ENCODE measurements at places on chromosomes 2 and 18.
A peak's percentile ranks its signal among the peaks of the same experiment; 100 is the strongest.

DNA sequence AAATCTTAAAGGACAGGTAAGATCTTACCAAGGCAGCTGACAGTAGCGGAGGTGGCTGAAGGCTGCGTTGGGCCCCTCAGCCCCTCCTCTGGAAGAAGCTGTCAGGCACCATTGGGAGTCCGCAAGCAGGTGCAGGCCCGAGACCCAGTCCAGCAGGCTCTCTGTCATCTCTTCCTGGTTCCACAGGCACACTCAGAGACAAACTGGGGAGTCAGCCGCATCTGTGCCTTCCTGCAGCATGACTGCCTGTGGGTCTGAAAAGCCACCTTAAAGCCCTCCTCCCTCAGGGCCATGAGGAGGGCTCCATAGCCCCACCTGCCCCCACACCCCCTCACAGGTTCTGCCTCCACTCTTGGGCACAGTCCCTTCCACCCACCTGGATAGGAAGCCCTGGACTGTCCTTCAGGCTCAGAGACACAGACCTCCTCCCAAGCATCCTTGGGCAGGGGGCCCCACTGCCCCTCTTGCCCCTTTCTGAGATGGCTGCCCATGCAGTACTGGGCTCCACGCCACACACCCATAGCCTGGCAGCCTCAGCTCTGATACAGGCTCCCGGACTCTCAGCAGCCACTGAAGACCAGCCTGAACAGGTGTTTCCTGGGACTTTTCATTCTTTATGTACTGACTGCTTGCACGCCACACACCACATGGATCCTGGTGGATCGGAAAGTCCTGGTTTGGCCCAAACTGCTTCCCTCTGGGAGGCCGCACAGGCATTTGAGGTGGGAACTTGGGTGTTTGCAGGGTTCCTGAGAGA, 239.8 kb downstream of the SEPTIN10 start:
- no peak for DNase-seq

- DNase-seq, result no peak
These were observed 7.1 kb downstream of the SPRED2 start for GRCh38 chr2:65425276-65425675.

DNA sequence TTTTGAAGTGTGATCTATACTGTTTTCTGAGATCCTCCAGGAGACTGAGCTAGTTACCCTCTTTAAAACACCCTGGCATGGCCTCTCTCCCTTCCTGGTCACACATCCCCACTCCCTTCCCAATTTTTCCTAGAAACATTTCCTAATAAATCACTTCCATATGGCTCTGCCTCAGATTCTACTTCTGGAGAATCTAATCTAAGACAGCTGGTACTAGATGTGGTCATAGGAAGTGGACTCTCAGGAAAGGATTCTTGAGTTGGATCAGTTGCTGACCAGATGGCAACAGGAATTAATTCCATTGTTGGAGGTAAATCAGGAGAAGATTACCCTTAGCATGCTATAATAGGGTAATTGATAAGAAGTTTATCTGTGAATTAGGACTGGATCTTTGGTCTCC, 310.5 kb downstream of the SATB2 start:
- no peak for DNase-seq

DNA sequence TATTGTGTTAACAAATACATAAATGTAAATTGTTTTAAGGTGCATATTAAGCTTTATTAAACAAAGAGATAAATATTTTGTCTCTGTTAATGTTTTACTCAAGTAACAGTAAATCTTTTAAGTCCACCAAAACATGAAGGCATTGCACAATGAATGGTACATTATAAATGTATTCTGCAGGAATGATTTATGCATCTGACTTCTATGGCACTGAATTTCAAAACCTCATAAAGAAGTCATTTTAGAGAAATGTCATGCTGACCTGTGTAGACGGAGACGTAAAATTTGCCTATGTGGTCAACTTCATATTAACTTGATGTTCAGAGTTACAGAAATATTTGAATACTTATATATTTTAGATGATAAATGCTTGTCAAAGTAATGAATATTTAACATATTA, 194.7 kb downstream of the BABAM2 start:
- DNase-seq, result no peak

- no peak for DNase-seq
These were observed 1134.8 kb upstream of the ZEB2 start for GRCh38 chr2:145654746-145655145.

DNA sequence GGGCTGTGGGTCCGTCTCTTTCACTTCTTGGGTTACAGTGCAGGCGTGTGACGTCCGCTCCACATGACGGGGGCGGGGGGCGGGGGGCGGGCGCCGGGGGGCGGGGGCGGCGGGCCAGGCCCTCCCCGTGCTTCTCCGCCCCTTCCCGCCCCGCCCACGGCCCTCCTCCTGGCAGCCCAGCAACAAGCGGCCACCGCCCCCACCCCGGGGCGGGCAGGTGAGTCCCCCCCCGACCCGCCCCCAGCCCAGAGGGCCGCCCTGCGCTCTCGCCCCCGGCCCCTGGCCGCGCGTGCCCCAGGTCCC, 3.6 kb downstream of the ZNF516 start:
- peak; percentile 70 for DNase-seq

GRCh38 chr2:27427863-27428212, 593 bp upstream of the NRBP1 start:
- no peak for DNase-seq

DNA sequence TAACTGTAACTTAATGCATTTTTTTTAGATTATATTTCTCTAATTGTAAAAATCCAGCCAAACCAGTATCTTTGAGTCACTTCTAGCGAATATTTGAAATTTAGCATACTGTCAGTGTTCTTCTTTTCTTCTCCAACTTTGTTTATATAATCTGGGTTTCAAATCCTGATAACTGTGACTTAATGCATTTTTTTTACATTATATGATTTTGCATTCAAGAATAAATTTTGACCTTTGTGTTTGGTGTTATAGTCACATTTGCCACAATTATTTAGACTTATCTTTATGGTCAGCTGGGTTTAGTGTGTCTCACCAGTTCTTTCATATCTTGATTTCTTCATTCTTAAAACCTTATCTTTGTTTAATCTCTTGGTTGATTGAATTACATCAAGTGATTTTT, 345.7 kb downstream of the SLC4A3 start:
- DNase-seq, result no peak

DNA sequence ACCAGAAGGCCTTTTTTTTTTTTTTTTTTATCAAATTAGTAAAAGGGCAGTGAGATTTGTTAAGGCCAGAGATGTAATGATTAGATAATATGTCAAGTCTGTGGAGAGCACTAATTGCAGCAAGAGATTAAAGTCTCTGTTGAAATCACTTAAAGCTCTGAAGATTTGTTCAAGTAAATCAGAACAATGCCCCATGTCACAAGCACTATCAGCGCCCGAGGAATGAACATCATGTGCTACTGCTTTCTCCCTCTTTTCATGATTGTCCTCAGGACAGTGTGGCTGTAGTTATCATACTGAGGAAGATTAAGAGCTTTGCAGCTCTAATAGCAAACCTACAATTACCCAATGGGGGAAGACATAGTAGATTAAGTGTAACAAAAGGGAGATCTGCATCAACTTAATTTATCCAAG, 71.1 kb downstream of the TDRD15 start:
- no peak for DNase-seq

- DNase-seq, result no peak
These were observed 417.8 kb upstream of the SPHKAP start for GRCh38 chr2:228599297-228599696.

DNA sequence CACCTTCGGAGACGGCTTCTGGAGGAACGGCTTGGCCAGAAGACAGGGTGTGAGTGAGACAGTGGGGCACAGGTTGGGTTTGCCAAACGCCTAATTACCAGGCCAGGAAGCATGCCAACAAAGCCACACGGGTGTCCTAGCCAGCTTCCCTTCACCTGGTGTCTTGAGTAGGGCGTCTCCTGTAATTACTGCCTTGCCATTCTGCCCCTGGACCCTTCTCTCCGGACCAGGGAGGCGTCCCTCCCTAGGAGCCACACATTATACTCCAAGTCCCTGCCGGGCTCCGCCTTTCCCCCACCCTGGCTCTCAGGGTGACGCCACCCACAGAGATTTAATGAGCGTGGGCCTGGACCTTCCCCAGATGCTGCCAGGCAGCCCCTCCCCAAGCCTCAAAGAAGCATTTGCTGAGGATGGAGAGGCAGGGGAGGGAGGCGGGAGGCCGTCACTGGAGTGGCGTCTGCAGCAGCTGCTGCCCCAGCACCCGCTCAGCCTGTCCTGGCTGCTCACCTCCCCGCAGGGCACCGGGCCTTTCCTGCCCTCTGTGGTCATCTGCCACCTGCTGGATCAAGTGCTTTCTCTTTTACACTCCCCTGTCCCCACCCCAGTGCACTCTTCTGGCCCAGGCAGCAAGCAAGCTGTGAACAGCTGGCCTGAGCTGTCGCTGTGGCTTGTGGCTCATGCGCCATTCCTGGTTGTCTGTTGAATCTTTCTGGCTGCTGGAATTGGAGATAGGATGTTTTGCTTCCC, 20.7 kb downstream of the FOSL2 start:
- DNase-seq, result no peak

- no peak for DNase-seq
These were observed 150.1 kb downstream of the CTIF start for GRCh38 chr18:48688961-48689360.

- no peak for DNase-seq
These were observed 891.4 kb downstream of the CCDC85A start for GRCh38 chr2:57075226-57075625.

- no peak for DNase-seq
These were observed 29.4 kb downstream of the KIF1A start for GRCh38 chr2:240790370-240791220.

- DNase-seq, result no peak
These were observed 84.8 kb downstream of the ADCYAP1 start for GRCh38 chr18:989425-989824.

GRCh38 chr18:13216711-13217465, 1.7 kb upstream of the LDLRAD4 start:
- DNase-seq, result peak; percentile 77

- DNase-seq, result no peak
These were observed 25.9 kb downstream of the CD28 start for GRCh38 chr2:203732092-203732952.

GRCh38 chr2:13005761-13006335, 289.1 kb downstream of the TRIB2 start:
- DNase-seq, result no peak

GRCh38 chr18:29084120-29084519, 907.2 kb upstream of the CDH2 start:
- DNase-seq, result no peak

DNA sequence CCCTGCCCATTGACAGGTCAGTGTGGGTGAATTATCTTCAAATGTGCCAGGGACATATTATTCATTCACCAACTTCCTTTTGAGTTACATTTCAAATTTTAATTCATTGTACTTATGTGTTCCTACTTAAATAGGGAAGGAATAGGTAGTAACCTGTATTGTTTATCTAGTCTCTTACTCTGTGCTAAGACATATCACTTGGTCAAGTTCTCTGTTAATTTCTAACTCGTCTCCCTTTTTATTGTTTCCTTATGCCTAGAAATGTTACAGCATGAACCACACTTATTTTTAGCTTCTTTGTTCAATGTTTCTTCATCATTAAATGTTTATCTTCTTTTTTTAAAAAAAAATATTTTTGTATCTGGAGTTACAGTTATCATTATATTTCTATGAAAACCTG, 151.9 kb downstream of the HAUS1 start:
- no peak for DNase-seq

DNA sequence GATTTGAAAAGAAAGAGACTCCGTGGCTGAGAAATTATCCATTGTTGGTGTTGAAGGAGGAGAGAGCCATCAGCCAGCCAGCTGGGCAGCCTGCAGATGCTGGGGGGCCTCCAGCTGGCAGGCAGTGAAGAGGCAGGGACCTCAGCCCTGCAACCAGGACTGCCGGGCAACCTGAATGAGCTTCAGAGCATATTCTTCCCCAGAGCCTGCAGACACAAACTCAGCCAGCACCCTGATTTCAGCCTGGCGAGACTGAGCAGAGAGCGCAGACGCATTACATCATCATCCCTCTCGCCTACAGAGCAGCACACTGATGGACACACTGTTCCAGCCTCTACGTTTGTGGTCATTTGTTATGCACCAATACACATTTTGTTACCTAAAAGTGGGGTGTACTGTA, 150.7 kb upstream of the RAB6C start:
- DNase-seq, result no peak

- DNase-seq, result no peak
These were observed 58.5 kb upstream of the SLC16A14 start for GRCh38 chr2:230127195-230127594.

DNA sequence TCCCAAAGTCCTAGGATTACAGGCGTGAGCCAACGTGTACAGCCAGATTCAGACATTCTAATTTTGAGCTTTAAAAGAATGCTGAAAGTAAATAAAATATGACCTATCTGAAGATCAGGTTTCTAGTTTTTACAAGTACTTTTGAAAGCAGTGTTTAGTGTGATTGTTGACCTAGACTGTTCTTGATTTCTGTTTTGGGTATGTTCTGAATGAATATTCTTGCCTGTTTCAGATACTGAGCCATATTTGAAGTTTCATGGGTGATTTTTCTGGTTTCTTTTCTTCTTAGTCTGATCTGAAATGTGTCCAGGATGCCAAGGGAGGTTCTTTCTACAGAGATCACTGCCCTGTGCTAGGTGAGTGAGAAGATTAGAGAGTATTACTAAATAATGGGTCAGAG, 37.2 kb downstream of the MIB1 start:
- no peak for DNase-seq

- DNase-seq, result no peak
These were observed 68.9 kb downstream of the PLCL1 start for GRCh38 chr2:197873293-197873701.

DNA sequence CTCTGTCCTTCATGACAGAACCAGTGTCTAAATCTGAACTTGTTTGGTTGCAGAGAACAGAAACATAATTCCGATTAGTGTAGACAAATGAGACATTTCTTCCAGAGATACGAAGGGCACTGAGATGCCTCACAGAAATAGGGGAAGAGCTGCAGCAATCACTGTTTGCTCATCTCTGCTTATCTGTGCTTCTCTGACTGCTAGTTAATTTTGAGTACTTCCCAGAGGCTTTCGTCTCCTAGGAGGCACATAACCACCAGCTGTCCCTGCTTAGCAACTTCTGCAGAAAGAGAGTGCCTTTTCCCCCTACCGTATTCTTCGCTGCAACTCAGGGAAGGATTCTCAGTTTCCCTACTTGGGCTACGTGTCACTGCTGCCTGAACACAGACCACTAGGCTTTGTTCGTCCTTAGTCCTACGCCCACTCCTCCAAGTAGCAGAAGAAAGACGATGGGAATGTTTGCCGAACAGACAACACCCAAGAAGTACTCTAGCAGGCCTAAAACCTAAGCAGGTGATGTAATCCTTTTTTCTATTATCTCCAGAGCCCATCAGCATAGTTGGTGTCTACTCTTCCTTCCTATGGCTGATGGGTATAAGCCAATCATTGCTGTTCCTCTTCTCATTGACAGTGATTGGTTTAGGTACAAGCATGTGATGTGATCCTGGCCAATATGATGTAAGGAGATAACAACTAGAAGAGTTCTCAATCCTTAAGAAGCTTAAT, 63.6 kb downstream of the TNP1 start:
- no peak for DNase-seq

GRCh38 chr18:73563345-73563744, 584.3 kb downstream of the FBXO15 start:
- no peak for DNase-seq

- DNase-seq, result no peak
These were observed 372.5 kb downstream of the SATB2 start for GRCh38 chr2:199085261-199085660.

GRCh38 chr2:128792476-128793054, 473.9 kb upstream of the HS6ST1 start:
- DNase-seq, result no peak
